ENCODE measurements at places on chromosomes 1 and 21. TPM values are rescaled to one million over a fixed set of nuclear protein-coding genes. Genes with fewer than 3 reads are reported as not detected.

The RUNX3 gene
- 5.3 TPM for total RNA-seq

The LAPTM5 gene
- 34.2 TPM for total RNA-seq

DNA sequence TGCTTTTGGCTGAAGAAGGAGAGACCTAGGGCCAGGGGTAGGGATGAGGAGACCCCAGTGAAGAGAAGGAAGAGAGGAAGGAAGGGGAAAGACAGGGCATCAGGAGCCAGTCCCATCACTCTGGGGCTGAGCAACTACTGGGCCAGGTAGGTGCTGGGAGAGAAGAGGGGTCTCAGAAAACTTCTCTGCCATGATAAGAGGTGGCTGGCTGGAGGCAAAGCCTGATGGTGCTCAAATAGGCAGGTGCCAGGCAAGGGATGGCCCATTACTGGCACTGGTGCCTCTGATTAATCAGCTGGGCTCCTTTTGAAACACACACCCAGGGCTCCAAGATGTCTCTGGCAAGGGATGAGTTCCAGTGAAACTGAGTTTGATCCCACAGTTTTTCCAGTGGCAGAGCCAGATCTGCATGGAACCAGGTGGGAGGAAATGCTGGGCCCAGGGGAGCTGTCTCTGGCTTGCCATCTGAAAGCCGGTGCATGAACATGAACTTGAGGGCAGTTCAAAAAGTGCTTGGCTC, 2.8 kb downstream of the CSF1 start:
- no peak for DNase-seq

The ACTN2 gene
- 6.7 TPM for total RNA-seq

The GCSAML gene
- 0.91 TPM for total RNA-seq
